ENCODE measurements at places on chromosomes 16 and 17. TPM values are rescaled to one million over a fixed set of nuclear protein-coding genes. Genes with fewer than 3 reads are reported as not detected.

DNA sequence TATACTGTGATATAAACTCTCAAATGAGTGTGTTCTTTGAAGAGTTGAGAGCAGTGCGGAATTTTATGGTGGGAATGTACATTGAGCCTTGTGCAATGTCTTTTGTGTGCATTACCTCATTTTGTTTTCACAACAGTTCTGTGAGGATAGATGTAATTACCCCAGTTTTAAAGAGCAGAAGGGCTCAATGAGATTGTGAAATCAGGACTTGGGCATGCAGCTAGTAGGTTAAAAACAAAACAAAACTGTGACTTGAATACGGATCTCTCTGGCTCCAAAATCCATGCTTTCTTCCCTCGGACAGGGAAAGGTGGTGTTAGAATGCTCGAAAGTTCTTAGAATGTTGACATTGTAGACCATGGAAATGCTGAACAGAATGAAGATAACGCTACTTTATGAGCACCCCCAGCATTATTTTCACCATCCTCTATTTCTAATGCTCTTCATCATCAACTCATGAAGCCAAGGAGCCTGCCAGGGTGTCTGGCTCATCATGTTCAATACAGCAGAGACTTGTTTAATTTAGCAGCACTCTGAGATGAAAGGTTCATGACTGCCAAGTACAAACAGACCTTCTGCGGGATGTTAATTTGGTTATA, 17.1 kb downstream of the MRTFB start:
- no peak for DNase-seq

DNA sequence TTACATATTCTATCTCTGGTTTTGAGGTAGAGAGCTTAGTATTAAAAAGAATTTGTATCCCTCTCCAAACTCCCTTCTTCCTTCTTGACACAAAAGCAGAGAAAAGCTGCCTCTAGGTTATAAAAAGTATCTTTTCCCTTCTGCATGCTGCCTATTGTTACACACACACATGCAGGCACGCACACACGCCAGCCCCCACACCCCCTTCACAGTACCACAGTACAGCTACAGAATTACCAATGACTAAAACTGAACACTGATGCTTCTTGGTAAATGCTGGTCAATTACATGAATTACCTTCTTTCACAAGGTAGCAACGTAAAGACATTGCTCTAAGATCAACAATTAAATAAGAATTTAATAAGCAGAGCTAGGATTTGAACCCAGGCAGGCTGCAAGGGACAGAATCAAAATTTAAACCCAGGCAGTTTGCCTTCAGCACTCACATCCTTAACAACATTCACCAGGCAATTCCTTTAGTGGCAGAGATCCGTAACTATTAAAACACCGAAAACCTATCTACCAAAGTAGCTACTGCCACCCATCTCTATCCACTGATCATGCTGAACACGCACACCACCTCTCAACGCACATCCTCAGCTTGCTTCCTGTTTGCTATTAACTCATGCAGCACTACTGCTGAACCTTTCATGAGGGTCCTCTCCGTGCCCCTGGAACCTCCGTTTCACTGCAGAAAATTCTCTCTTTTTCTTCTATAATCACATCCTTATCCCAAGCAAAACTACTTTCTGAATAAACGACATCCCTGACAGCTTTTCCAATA, 37.8 kb downstream of the YWHAE start:
- DNase-seq: peak; percentile 40

- peak; percentile 31 for DNase-seq
These were observed 18.6 kb upstream of the HAPSTR1 start for GRCh38 chr16:9072806-9073341.

Gene NLRC3
- 80.7 TPM for total RNA-seq

- DNase-seq: no peak
These were observed 240.7 kb downstream of the CDH13 start for GRCh38 chr16:82867485-82867884.

GRCh38 chr17:1755252-1755826, 6.5 kb upstream of the SERPINF1 start:
- no peak for DNase-seq

Gene NOS2
- not detected for total RNA-seq

GRCh38 chr16:15971440-15971815, 22.0 kb downstream of the ABCC1 start:
- no peak for DNase-seq

GRCh38 chr16:12518241-12519175, 285.2 kb downstream of the CPPED1 start:
- no peak for DNase-seq

GRCh38 chr16:86885139-86885538, 306.8 kb downstream of the FOXL1 start:
- no peak for DNase-seq

Gene CLEC18C
- 0.64 TPM for total RNA-seq
